ENCODE measurements at places on chromosomes 4 and X. TPM values are rescaled to one million over a fixed set of nuclear protein-coding genes. Genes with fewer than 3 reads are reported as not detected.

The CSAG3 gene
- total RNA-seq = not detected

The PCDH19 gene
- total RNA-seq = 0.02 TPM

The OPRPN gene
- not detected for total RNA-seq

The AMER1 gene
- total RNA-seq = 2.7 TPM

The SLC49A3 gene
- not detected for total RNA-seq

The SSX3 gene
- not detected for total RNA-seq

The SSR4 gene
- 414 TPM for total RNA-seq

The CSAG2 gene
- not detected for total RNA-seq

The BEX2 gene
- 12.9 TPM for total RNA-seq

The CXCL10 gene
- total RNA-seq = not detected

The FGF13 gene
- not detected for total RNA-seq

The CLGN gene
- total RNA-seq = 5.3 TPM

The HHIP gene
- 0.74 TPM for total RNA-seq

The KLKB1 gene
- not detected for total RNA-seq

The SERPINA7 gene
- not detected for total RNA-seq

The NKX3-2 gene
- 0.09 TPM for total RNA-seq

The GAGE12F gene
- total RNA-seq = not detected

The PIM2 gene
- 9.6 TPM for total RNA-seq

The CXCL3 gene
- 7.2 TPM for total RNA-seq

The RASSF6 gene
- total RNA-seq = 1.1 TPM

The GC gene
- not detected for total RNA-seq

The ADGRG4 gene
- not detected for total RNA-seq

The BRCC3 gene
- total RNA-seq = 29.6 TPM

The PABPC1L2A gene
- not detected for total RNA-seq

The SPIN2A gene
- total RNA-seq = 0.14 TPM

The SCML1 gene
- total RNA-seq = 7.3 TPM

The OPHN1 gene
- total RNA-seq = 1.5 TPM

The IGFBP7 gene
- total RNA-seq = 331 TPM

The MAMLD1 gene
- total RNA-seq = 9.3 TPM

The RPS6KA6 gene
- 6.1 TPM for total RNA-seq

The TIGD4 gene
- 0.12 TPM for total RNA-seq
